ENCODE measurements at places on chromosomes 2 and 18.

- no peak for DNase-seq
These were observed 31.7 kb upstream of the RNF152 start for GRCh38 chr18:61924550-61924949.

GRCh38 chr18:49399003-49399402, 61.4 kb downstream of the DYM start:
- no peak for DNase-seq

- DNase-seq, result no peak
These were observed 350.7 kb upstream of the SYT4 start for GRCh38 chr18:43627848-43628530.

GRCh38 chr2:117953231-117953630, 60.6 kb downstream of the CCDC93 start:
- no peak for DNase-seq

GRCh38 chr2:189125195-189125594, 54.4 kb downstream of the COL5A2 start:
- no peak for DNase-seq

GRCh38 chr2:30716123-30716900, 90.9 kb downstream of the CAPN13 start:
- no peak for DNase-seq

DNA sequence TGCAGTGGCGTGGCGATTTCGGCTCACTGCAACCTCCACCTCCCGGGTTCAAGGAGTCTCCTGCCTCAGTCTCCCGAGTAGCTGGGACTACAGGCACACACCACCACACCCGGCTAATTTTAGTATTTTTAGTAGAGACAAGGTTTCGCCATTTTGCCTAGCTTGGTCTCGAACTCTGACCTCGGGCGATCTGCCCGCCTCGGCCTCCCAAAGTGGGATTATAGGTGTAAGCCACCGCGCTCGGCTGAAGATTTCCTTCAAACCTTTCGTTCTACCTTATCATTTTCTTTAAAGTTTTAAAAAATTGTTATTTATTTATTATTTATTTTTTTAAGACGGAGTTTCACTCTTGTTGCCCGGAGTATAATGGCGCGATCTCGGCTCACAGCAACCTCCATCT, 979 bp upstream of the WDR43 start:
- DNase-seq, result no peak

- DNase-seq, result no peak
These were observed 12.8 kb downstream of the RBFA start for GRCh38 chr18:80046961-80047541.

- no peak for DNase-seq
These were observed 46.7 kb upstream of the BARD1 start for GRCh38 chr2:214856137-214856536.

DNA sequence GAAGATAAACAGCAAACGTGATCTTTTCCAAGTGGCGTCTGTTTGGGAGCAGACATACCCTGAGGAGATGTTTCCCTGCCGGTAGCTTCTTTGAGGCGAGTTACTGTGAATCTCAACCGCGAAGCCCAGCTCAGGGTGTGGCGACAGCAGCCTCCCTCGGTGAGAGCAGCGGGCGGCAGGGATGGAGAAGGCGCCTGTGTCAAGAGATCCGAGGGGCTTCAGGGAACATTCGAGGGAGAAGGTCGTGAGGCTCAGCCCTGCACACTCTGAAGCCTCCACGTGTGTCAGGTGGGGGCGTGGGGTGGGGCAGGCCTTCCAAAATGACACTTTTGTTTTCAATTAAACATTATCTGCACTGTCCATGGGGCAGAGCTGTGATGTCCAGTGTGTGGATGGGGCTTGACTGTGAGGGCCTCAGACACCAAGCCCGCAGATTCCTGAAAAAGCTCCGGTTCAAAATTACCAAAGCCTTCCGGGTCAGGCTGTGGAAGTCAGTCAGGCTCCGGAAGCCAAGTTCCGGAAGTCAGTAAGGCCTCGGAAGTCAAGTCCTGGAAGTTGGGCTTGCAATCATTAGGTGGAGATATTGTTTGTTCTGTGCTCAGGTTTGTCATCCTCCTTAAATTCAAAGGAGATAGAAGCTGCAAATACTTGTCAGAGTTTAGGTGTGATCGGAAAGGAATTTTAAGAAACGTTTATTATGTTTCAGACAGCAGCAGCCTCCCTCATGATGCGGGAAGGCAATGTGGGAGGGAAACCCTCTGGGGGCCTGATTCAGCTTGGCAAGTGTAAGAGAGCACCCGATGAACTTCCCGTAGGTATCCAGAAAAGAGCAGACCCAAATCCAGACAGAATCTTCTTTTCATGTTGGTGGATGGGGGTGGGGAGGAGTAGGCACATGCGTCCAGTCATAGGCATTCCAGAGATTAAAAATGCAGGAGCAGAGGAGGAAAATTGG, 20.7 kb downstream of the SMIM21 start:
- no peak for DNase-seq
